Activated T-cell treated with anti-CD3 and anti-CD28 coated beads, Interleukin-2, amount 50 U/mL, for 24 hours (primary cell): ENCODE measurements at places on chromosomes 16 and 17.

GRCh38 chr16:64962786-64963185 lies 159.1 kb downstream of the CDH11 start:
- H3K36me3 ChIP-seq, result no peaks in the 10 kb centered on the region
- H3K4me1 ChIP-seq, result no peaks in the 10 kb centered on the region
- H3K27ac ChIP-seq, result no peak overlapping the region
- H3K27me3 ChIP-seq, result no peaks in the 10 kb centered on the region

DNA sequence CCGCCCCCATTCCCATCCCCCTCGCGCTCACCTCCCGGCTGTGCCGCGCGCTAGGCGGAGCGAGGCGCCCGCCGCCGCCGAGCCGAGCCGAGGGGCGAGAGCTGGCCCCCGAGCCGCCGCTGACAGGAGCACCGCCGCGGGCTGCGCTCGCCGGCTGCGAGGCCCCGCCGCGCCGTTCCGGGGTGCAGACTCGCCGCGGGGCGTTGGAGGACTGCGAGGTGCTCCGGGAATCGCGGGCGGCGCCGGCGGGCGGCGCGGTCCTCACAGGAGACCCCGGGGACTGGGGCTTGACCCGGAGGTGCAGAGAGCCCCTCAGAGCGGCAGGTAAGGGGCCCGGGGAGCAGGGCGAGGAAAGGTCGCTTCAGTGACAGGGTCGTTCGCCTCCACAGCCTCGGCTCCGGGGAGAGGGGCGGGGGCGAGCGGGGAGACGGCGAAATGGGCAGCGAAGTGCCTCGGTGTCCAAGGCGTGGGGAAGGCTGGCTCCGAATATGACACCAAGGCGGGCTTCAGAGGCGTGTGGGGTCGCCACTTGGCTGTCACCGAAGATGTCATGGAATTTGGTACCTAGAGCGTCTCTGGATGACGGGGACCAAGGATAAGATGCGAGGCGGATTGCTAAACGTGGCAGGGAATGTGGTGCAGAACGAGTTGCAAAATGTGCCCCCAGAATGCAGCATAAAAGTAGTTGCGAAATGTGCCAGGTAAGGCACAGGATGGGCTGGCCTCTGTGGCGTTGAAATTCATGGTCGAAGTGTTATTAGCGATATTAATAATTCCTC lies 580 bp downstream of the TANC2 start:
- H3K4me1 ChIP-seq, result peaks cover 29% of the 10 kb centered on the region
- peak overlapping the region; percentile 58 for H3K27ac ChIP-seq
- H3K36me3 ChIP-seq, result no peaks in the 10 kb centered on the region
- peak; percentile 79 for DNase-seq

DNA sequence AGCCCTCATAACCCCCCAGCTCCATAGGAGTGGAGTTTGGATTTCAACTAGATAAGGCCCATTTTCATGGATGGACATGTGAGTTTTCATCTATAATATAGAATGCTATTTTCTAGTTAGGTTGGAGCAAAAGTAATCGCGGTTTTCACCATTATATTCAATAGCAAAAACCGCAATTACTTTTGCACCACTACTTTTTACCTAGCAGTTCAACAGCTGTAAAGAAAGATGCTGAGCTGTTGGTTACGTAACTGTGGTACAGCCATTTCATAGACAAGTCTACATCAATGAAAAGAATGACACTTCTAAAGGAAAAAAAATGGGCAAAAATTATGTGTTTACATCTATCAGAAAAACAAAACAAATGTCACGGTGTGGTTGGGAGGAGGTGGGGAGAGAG lies 507.7 kb downstream of the MAF start:
- no peaks in the 10 kb centered on the region for H3K27me3 ChIP-seq
- peaks cover 12% of the 10 kb centered on the region for H3K36me3 ChIP-seq
- DNase-seq, result no peak
- H3K4me3 ChIP-seq, result peak overlapping the region; percentile 39

DNA sequence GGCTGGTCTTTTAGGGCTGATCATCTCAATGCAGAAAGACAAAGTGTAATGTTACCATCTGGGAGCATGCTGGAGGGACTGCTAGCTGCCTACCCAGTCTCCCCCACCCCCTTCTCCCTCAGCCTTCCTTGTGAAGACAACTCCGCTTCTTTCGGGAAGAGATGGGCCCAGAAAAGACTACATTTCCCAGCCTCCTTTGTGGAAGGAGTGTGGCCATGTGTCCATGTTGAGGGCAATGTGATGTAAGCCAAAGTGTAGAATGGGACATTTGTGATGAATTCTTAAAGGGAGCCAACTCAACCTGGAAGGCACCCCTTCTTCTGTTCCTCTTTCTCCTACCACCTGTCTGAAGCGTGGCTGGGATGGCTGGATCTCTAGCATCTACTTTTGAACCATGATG lies 16.3 kb downstream of the ABCC12 start:
- no peaks in the 10 kb centered on the region for H3K4me1 ChIP-seq
- H3K36me3 ChIP-seq, result no peaks in the 10 kb centered on the region
- DNase-seq, result no peak
- H3K27ac ChIP-seq, result no peak overlapping the region
- peaks cover 18% of the 10 kb centered on the region for H3K27me3 ChIP-seq
- H3K4me3 ChIP-seq, result no peak overlapping the region

- H3K27ac ChIP-seq, result no peak overlapping the region
- no peak overlapping the region for H3K4me3 ChIP-seq
- no peaks in the 10 kb centered on the region for H3K27me3 ChIP-seq
Observed at GRCh38 chr16:8402981-8403843, 187.1 kb downstream of the TMEM114 start.

- no peak for DNase-seq
- no peaks in the 10 kb centered on the region for H3K27me3 ChIP-seq
- no peaks in the 10 kb centered on the region for H3K4me1 ChIP-seq
- H3K36me3 ChIP-seq, result no peaks in the 10 kb centered on the region
Observed at GRCh38 chr17:19409509-19409908, 1.5 kb upstream of the RNF112 start.

- no peaks in the 10 kb centered on the region for H3K27me3 ChIP-seq
- peaks cover 3% of the 10 kb centered on the region for H3K4me1 ChIP-seq
- H3K36me3 ChIP-seq, result peaks cover 6% of the 10 kb centered on the region
- no peak overlapping the region for H3K27ac ChIP-seq
- no peak overlapping the region for H3K4me3 ChIP-seq
Observed at GRCh38 chr17:63382826-63383225, 63.3 kb downstream of the CYB561 start.

DNA sequence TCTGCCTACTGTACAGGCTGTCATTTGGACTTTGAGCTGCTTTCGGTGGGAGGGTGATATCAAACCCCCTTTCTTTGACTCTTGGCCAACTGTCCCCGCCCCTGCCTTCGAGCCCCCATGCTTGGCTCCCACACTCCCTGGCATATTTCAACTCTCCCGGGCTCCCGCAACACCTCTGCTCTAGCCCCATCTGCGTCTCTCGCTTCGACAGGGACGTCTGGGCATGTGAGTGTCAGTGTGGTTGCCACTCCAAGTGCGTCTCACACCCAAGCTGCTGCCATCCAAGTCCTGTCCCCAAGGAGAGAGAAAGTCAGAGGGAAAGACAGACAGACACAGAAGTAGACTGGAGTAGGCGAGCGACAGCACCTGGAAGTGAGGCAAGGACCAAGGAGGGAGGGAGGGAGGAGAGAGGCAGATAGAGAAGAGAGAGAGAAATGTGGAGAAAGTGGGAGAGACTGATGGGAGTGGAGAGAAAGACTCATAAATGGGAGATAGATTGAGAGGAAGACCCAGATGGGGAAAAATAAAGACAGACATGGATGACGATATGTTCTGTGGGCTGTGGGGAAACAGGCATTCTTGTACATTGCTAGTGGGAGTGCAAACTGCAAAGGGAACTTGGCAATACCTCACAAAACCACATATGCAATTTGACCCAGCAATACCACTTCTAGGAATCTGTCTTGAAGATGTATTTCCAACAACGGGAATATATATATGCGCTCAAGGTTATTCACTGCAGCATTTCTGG lies 11.8 kb downstream of the STARD3 start:
- H3K27me3 ChIP-seq, result no peaks in the 10 kb centered on the region
- H3K4me3 ChIP-seq, result no peak overlapping the region
- DNase-seq, result no peak
- H3K4me1 ChIP-seq, result peaks cover 36% of the 10 kb centered on the region

GRCh38 chr16:56860226-56861020 lies 4.6 kb upstream of the SLC12A3 start:
- peak overlapping the region; percentile 79 for H3K27ac ChIP-seq
- peaks cover 17% of the 10 kb centered on the region for H3K4me1 ChIP-seq
- H3K36me3 ChIP-seq, result no peaks in the 10 kb centered on the region
- H3K27me3 ChIP-seq, result no peaks in the 10 kb centered on the region

DNA sequence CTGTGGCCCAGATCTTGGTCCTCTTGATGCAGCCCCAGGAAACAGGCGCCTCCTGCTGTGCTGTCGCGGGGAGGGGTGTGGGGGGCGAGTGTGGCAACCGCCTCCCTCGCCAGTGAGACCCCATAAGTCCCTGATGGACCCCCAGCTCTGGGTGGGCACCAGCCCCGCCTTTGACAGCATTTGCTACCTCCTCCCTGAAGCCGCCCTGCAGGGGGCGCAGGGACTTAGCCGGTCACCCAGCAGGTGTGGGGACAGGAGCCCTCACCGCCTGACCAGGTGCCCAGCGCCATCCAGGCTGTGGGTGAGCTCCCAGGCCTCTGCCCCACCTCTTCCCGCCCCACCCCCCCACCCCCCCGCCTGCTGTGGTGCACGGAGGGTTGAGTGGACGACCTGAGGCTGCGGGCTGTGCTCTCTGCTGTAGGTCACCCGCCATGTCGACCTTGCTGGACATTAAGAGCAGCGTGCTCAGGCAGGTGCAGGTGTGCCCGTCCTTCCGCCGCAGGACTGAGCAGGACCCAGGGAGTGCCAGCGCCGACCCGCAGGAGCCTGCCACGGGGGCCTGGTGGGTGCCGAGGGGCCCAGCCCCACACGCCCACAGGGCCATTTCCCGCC lies 4.8 kb downstream of the BAIAP3 start:
- H3K36me3 ChIP-seq, result no peaks in the 10 kb centered on the region
- peaks cover 16% of the 10 kb centered on the region for H3K4me1 ChIP-seq

GRCh38 chr17:34930283-34930682 lies 31.0 kb downstream of the CCT6B start:
- no peaks in the 10 kb centered on the region for H3K36me3 ChIP-seq
- DNase-seq, result no peak
- H3K4me1 ChIP-seq, result no peaks in the 10 kb centered on the region
- no peak overlapping the region for H3K4me3 ChIP-seq
- H3K27ac ChIP-seq, result no peak overlapping the region

- peaks cover 85% of the 10 kb centered on the region for H3K27me3 ChIP-seq
- DNase-seq, result no peak
- H3K4me3 ChIP-seq, result peak overlapping the region; percentile 25
- peaks cover 12% of the 10 kb centered on the region for H3K4me1 ChIP-seq
- H3K36me3 ChIP-seq, result no peaks in the 10 kb centered on the region
Observed at GRCh38 chr17:6070913-6071511, 833 bp downstream of the WSCD1 start.

DNA sequence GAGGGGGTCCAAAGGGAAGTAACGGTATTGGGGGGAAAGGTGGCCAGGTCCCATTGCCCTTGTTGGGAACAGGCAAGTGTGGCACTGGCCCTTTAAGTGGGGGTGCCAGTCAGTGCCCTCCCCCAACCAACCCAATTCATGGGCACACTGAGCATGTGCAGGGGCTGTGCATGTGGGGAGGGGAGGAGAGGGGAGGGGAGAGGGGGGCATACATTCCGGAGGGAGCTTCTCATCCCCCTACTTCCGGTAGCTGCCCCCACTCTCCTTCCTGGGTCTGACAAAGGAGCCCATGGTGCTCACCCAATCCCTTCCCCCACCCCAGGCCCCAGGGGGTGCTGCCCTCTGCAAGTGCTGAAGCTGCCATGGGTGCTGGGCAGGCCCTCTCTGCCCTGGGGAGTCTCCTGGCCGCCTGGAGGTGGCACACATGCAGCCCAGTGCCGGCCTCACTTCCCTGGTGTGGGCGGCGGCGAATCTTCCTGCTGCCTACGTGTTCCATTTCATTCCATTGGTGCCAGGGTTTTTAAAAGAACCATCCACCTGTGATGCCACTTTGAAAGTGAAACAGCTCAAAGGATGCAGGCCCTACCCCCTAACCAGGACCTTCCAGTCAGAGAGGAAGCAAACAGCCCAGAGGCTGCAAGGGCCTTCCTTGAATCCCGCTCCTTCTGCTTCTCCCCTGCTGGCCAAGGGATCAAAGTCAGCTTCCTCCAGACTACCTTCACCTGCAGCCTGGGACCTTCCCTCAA lies 11.0 kb downstream of the HEXIM2 start:
- DNase-seq, result peak; percentile 80
- H3K27ac ChIP-seq, result peak overlapping the region; percentile 91
- H3K4me1 ChIP-seq, result peaks cover 26% of the 10 kb centered on the region
- H3K27me3 ChIP-seq, result no peaks in the 10 kb centered on the region
- H3K36me3 ChIP-seq, result no peaks in the 10 kb centered on the region

DNA sequence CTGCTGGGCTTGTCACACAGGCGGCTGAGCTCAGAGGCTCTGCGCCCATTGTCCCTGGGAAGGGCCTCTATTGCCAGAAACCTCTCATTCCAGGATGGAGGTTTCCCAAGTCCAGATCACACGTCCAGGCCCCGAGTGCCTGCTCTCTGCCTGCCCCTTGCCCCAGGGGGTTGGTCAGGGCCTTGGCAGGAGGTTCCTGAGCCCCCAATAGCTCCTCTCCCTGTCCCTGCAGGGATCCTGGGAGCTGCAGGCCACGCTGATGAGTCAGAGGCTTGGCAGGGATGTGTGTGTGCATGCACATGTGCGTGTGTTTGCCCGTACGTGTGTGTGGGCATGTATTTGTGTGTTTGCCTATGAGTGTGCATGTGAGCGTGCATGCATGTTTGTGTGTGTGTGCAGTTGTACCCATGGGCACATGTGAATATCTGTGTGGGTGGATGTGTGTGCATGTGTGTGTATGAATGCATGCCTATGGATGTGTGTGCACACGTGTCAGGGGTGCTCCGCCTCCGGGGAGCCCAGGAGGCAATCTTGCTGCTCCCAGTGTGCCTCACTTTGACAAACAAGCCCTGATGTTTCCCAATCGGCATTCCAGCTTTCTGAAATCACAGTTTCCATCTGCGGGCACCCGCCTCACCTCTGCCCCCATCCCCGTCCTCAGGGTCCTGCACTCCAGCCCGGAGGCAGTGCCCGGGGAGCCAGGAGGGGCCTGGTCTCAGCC lies 98.4 kb upstream of the GSE1 start:
- H3K27ac ChIP-seq, result no peak overlapping the region
- DNase-seq, result no peak
- H3K27me3 ChIP-seq, result no peaks in the 10 kb centered on the region
- no peaks in the 10 kb centered on the region for H3K36me3 ChIP-seq
- H3K4me1 ChIP-seq, result no peaks in the 10 kb centered on the region

GRCh38 chr17:27667656-27668487 lies 36.9 kb downstream of the LGALS9 start:
- no peaks in the 10 kb centered on the region for H3K36me3 ChIP-seq
- no peaks in the 10 kb centered on the region for H3K27me3 ChIP-seq
- H3K4me1 ChIP-seq, result no peaks in the 10 kb centered on the region
- H3K27ac ChIP-seq, result no peak overlapping the region
- no peak overlapping the region for H3K4me3 ChIP-seq
- DNase-seq, result no peak

GRCh38 chr17:30321314-30321713 lies 12.5 kb downstream of the TMIGD1 start:
- H3K27ac ChIP-seq, result no peak overlapping the region
- H3K36me3 ChIP-seq, result no peaks in the 10 kb centered on the region
- no peaks in the 10 kb centered on the region for H3K27me3 ChIP-seq
- H3K4me3 ChIP-seq, result no peak overlapping the region
- H3K4me1 ChIP-seq, result peaks cover 28% of the 10 kb centered on the region
- no peak for DNase-seq
